ENCODE measurements at places on chromosomes 5 and 9. TPM values are rescaled to one million over a fixed set of nuclear protein-coding genes. Genes with fewer than 3 reads are reported as not detected.

DNA sequence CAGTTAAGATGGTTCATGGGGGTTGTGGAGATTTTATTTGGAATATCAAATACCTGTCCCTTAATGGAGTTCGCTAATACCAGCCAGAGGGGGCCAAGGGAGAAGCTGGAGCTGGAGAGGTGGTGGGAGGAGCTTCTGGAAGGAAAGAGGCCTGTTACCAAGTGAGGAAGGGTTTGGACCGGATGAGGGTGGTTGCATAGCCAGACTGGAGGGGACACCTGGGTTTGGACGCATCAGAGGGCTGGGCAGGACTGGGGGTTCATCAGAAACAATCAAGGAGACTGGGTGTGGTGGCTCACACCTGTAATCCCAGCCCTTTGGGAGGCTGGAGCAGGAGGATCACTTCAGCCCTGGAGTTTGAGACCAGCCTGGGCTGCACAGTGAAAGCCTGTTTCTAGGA is 111.8 kb upstream of the IER5L start:
- no peak for DNase-seq

GRCh38 chr5:159003045-159004030 is 96.4 kb downstream of the EBF1 start:
- DNase-seq: no peak

The SNCAIP gene
- total RNA-seq: 0.03 TPM

The FCN1 gene
- 0.76 TPM for total RNA-seq

DNA sequence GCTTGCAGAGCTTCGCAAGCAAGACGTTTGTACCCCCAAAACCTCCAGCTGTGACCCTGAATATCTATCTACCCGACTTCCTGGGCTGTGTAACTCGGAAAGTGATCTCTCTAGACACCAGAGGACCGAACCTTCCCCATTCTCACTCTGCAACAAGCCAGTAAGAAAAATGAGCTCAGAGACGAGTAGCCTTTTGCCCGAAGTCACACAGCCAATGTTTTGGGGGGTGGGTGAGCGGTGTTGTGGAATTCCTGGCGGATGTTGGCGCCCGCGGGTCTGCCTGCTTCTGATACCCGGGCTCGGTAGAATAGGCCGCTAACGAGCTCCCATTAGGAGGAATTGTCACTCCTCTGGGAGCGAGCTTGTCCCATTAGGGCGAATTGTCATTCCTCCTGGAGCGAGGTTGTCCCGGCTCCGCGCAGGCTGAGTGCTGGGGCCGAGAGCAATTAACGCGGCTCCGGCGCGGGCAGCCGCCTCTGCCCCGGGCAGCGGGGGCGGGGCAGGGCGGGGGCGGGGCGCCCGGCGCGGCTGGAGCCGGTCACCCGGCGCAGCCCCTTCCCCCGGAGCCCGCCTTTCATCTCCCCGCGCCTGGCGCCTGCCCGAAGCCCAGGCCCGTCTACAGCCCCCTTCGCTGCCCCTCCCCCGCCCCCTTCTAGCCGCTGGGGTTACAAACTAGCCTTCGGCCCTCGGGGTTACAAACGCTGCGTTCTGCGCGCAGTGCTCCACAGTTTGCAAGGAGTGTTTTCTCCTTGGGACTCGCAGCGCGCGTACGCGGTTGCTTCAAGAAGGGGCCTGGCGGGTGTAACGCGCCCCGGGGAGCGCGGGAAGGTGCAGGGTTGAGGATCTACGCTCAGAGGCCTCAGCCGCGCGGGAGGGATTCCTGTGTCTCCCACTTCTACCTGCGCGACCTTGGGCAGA is 3.5 kb upstream of the MSX2 start:
- no peak for DNase-seq

GRCh38 chr5:177494346-177495195 is 2.8 kb downstream of the PDLIM7 start:
- peak; percentile 65 for DNase-seq

DNA sequence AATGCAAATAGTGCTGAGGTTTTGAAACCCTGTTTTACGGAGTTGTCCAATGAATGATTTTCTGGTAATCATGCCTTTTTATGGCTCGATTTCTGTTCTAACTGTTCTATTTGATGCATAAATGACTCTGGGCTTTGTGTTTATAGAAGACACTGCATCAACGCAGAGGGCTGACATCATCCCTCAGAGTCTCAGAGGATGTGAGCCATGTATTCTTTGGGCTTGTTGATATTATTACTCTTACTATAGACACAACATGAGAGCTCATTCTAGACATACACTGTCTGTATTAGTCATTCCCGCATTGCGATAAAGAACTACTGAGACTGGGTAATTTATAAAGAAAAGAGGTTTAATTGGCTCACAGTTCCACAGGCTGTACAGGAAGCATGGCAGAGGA is 31.6 kb downstream of the CDH6 start:
- no peak for DNase-seq

DNA sequence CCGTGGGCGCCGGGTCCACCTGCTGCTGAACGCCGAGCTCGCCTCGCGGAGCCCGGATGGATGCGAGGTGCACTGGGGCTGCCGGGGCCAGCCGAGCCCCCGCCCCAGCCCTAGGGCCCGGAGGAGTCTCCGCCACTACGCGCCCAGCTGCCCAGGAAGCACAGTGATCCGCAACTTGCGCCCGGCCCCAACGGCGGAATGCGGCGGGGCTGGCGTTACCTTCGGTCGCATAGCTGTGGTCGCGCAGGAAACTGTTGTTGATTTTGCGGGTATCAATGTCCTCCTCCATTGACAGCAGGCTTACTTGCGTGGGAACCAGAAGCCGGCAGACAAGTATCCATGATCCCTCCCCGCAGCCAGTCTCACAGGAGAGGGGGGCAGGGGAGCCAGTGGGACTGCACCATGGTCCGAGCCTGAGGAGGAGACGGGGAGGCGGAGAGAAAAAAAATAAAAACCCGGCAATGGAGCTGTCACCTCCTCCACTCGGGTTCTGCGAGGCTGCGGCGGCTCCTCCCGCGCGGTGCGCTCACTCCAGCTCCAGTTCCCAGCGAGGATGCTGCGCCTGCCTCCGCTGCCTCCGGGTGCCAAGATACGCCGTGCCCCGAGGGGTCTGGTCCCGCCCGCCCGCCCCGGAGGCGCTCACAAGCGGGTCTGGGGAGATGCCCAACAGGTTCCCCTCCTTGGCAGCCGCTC is 628 bp downstream of the PPP2R2B start:
- peak; percentile 14 for DNase-seq
